ENCODE measurements at places on chromosomes 3 and 15. TPM values are rescaled to one million over a fixed set of nuclear protein-coding genes. Genes with fewer than 3 reads are reported as not detected.

The PCOLCE2 gene
- 2.5 TPM for total RNA-seq

The ADGRG7 gene
- not detected for total RNA-seq

GRCh38 chr3:108060331-108060730 lies 30.5 kb downstream of the CD47 start:
- DNase-seq, result no peak

DNA sequence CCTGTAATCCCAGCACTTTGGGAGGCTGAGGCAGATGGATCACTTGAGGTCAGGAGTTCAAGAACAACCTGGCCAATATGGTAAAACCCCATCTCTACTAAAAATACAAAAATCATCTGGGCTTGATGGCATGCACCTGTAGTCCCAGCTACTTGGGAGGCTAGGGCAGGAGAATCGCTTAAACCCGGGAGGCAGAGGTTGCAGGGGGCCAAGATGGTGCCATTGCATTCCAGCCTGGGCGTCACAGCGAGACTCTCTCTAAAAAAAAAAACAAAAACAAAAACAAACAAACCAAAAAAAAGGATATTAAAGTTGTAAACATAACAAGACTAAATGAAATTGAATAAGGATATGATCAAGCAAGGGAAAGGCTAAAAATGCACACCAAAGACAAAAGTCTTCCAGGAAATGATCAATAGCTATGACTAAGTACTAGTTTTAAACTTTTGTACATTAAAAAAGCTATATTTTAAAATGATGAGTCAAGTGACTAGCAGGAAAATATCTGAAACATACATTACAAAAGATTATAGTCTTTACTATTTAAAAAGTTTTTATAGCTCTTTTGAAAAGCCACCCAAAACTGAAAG lies 28.6 kb downstream of the KLHL6 start:
- DNase-seq, result no peak

GRCh38 chr15:101808201-101808600 lies 3.8 kb upstream of the OR4F15 start:
- no peak for DNase-seq

Measured in spleen (tissue), 13 donors.